CD4-positive, alpha-beta memory T cell (primary cell): ENCODE measurements at places on chromosomes 7 and 10.

DNA sequence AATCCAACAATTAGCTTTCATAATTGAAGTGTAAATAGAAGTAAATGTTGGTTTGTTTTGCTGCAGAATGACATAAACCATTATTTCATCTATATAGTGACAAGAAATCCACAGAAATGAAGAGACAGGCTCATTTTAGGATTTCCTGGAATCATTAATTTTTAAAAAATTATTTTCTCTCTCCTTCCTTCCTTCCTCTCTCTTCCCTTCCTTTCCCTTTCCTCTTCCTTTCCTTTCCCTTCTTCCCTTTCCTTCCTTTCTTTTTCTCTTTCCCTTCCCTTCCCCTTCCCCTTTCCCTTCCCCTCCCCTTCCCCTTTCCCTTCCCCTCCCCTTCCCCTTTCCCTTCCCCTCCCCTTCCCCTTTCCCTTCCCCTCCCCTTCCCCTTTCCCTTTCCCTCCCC lies 51.2 kb upstream of the KMT2C start:
- no peak for DNase-seq

- no peak for DNase-seq
Measured at GRCh38 chr7:137717045-137717444, 129.7 kb downstream of the DGKI start.

GRCh38 chr10:98463976-98464754 lies 17.4 kb upstream of the HPS1 start:
- no peak for DNase-seq

DNA sequence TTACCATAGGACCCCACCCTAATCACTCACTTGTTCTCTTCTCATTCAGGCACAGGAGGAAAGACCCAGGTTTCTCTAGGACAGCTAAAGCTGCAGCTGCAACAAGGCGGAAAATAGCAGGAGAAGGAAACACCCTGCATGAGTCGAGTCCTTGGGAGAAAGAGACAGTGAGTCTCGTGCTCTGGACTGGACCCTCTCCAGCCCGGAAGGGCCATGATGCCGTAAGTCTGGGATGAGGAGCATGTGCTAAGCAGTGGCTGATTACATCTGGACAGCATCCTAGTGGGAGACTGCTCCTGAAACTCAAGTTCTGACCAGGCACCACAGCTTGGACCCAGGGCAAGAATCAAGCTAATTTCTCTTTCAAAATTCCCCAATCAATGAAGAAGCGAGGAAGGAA lies 39.4 kb downstream of the FBXW4 start:
- no peak for DNase-seq

DNA sequence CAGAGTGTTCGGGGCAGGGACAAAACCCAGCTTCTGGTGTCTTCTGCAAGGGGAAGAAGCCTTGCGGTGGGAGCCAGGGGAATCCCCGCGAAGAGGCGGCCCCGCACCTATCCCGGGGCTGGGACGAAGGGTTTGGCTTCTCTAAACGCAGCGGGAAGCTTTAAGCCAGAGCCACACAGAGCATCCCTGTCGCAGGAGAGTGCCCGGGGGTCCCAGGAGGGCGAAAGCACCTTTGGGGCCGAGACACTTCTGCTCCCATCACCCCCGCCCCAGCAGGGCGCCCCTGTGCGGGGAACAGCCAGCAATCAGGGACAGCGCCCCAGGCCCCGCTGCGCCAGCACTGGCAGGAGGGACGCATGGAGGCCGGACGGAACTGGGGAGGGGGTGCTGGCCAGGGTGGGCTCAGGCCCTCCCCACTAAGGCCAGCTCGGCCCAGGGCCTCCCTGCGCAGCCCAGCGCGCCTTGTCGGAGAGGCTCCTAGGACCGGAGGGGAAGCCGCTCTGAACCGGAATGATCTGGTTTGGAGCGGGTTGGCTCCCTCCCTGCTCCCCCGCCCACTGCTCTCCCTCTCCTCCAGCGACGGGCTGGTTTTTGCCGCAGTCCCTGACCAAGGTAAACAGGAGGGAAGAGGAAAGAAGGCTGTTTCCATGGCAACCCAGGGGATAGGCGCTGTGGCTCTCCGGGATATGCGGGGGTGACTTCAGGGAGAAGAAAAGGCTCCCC lies 63.9 kb downstream of the TMEM209 start:
- DNase-seq = peak; percentile 44

DNA sequence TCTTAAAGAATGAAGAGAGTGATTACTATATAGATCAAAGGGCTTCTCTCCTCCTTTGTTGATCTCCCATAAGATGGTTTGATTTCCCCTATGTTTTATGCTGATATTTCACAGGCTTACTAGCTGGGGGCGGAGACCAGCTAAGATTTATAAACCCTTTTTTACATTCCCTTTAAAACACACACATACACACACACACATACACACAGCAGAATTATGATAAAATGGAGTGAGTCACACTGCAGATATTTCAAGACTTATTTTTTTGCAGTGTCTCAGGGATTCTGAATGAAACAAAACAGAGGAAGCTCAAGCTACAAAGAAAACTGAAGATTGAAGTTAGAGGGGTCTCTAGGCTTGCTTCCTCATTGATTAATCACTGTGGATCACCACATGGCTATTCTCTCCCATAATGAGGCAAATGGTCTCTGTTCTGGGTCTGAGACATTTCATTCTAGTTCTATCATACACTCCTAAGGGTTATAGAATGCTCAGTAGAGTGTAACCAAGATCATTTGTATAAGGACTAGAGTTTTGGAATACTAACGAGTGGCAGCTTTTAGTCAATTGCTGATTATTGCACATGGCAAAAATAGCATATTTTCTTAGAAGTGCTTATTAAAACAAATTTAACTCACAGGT lies 18.6 kb downstream of the INA start:
- no peak for DNase-seq

DNA sequence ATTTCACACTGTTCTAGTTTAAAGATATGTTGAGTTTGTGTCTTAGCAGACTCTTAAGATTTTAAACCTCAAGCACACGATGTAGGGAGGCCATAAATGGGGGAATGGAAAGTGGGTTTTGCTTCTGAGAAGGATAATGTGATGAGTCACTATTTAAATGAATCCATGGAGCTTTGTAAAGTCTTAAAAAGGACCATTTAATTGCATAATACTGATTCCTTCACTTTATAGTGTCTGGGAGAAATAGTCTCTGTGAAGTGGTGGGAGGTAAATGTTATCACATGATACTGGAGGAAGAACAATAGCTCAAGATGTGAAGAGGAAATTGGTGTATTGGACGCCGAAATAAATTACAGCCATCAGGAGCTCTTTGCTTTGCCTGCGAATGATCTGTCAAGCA lies 84.0 kb upstream of the MYO3A start:
- no peak for DNase-seq

- peak; percentile 69 for DNase-seq
Measured at GRCh38 chr7:12674861-12675260, 12.6 kb upstream of the ARL4A start.

DNA sequence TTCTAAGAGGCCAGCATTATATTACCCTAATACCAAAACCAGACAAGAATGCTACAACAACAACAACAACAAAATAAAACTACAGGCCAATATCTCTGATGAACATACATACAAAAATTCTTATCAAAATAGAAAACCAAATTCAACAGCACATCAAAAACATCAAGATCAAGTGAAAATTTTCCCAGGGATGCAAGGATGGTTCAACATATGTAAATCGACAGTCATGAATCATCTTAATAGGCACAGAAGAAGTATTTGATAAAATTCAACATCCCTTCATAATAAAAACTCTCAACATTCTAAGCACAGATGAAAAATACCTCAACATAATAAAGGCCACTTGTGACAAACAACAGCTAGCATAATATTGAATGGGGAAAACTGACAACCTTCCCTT lies 75.3 kb downstream of the JMJD1C start:
- DNase-seq = no peak

GRCh38 chr10:14688606-14689005 lies 86.1 kb downstream of the FAM107B start:
- DNase-seq = no peak

DNA sequence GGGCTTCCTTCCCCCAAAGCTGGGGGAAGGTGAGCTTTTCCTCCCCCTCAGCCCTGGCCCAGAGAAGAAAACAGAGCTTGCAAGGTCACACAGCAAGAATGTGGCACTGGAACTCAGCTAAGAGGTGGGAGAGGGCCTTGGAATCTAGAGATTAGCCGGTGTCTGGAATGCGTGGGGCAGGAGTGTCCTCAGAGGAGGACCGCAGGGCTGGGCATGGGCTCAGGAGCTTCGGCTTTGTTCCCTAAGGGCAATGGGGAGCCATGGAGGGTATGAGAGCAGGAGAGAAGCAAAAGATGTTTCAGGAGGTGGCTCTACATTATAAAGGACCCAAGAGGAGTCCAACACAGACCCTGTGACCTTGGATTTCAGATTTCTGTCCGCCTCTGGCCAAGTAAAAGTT lies 127.2 kb upstream of the TNRC18 start:
- no peak for DNase-seq

- no peak for DNase-seq
Measured at GRCh38 chr10:22945934-22946673, 18.3 kb downstream of the ARMC3 start.

GRCh38 chr10:92187101-92187500 lies 103.8 kb downstream of the CPEB3 start:
- no peak for DNase-seq

GRCh38 chr7:142313528-142313927 lies 55.7 kb upstream of the PRSS58 start:
- DNase-seq = no peak

GRCh38 chr10:43878386-43878785 lies 229.7 kb upstream of the ZNF32 start:
- DNase-seq = no peak
